ENCODE measurements at places on chromosomes 16 and 17.

DNA sequence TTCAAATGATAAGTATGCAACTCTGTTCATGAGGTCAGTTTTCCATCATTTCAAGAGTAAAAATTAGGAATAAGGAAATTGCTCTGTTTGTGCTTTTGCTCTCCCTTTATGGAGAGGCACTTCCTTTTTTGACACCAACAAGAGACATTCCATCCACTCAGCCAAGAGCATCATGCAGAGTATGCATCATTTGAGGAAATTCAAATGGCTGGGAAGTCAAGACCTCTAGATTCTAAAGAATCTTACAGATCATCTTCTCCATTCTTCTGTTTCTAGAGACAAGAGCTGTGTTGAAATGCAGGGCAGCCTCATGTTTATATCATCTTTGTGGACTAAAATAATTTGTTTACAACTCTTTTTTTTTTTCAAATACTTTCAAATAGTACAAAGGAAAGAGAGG lies 669.4 kb downstream of the CDH11 start:
- DNase-seq = no peak

GRCh38 chr17:44362459-44362948 lies 1.1 kb downstream of the FAM171A2 start:
- no peak for DNase-seq

- peak; percentile 61 for DNase-seq
Measured at GRCh38 chr17:39634384-39634871, 2.5 kb upstream of the STARD3 start.

DNA sequence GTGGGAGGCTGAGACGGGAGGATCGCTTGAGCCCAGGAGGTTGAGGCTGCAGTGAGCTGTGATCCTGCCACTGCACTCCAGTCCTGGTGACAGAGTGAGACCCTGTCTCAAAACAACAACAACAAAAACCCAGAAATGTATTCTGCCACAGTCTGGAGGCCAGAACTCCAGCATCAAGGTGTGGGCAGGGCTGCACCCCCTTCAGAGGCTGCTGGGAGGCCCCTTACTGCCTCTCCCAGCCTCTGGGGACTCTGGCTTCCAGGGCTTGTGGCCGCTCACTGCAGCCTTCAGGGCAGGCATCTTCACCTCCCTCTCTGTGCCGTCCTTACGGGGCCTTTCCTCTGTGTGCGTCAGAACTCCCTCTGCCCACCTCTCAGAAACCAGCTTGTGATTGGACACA lies 209.4 kb upstream of the GSE1 start:
- DNase-seq = no peak

- no peak for DNase-seq
Measured at GRCh38 chr16:7439518-7439917, 106.9 kb downstream of the RBFOX1 start.

DNA sequence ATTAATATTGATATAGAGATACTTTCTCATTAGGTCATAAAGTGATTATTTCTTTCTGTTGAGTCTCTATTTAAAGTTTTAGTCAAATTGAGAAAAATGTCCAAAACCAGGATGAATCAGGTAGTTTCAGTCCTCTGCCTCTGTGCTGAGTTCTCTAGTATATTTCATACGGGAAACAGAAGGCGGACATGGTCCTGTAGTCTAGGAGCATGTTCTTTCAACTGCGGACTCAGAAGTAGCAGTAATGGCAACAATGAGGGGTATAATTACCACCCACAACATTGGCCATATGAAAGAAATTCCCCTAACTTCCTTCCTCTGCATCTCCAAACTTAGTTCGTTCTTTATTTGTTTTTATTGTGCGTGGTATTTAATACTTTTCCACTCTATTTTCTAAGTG lies 50.1 kb downstream of the TBX4 start:
- DNase-seq = no peak

DNA sequence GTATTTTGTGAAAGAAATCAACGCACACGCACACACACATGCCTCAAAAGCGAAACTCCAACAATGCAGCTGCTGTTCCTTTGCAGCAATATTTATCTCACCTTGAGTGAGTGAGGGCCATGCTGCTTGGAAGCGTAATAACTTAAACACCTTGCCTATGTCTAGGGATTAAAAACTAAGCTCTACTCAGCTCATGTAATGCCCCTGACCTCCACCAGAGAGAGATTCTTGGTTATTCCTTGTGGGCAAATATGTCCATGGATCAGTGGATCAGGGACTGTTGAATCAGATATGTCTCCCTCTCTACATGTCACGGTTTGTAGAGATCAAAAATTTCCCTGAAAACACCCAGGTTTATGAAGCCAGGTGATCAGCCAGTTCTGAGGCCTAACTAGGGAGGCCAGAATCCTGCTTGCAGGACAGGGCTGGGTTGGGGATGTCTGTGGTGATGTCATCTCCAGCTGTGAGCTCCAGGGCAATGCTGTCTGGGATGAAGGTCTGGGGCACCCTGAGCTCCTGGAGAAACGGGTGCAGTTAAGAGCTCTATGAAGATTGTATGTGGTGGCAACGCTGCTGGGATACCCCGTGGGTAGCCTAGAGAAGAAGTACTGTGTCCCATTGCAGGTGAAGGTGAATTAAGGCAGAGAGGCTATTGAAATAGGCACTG lies 149.4 kb downstream of the KCNJ12 start:
- DNase-seq = no peak

- no peak for DNase-seq
Measured at GRCh38 chr16:57102888-57103851, 10.8 kb downstream of the CPNE2 start.

DNA sequence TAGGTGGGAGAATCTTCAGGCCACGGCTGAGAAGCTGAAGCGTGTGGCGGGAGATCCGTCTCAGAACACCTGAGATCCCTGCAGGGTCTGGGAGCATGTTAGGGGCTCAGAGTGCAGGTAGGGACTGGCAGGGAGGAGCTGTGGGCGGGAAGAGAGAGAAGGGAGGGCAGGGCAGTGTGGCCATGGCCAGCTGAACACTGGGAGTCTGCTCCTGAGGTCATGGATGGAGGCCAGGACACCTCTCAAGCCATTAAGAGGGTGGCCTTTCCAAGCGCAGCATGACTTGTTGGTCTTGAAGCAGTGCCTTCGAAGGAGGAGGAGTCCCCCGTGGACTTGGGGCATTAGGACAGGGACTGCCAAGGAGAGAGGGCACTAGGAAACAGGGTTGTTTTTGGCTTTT lies 23.7 kb downstream of the NAA60 start:
- no peak for DNase-seq

GRCh38 chr16:57165938-57166337 lies 19.9 kb downstream of the PSME3IP1 start:
- no peak for DNase-seq

GRCh38 chr17:45663772-45664171 lies 120.3 kb upstream of the CRHR1 start:
- DNase-seq = no peak

GRCh38 chr17:63387656-63388340 lies 58.3 kb downstream of the CYB561 start:
- DNase-seq = no peak

DNA sequence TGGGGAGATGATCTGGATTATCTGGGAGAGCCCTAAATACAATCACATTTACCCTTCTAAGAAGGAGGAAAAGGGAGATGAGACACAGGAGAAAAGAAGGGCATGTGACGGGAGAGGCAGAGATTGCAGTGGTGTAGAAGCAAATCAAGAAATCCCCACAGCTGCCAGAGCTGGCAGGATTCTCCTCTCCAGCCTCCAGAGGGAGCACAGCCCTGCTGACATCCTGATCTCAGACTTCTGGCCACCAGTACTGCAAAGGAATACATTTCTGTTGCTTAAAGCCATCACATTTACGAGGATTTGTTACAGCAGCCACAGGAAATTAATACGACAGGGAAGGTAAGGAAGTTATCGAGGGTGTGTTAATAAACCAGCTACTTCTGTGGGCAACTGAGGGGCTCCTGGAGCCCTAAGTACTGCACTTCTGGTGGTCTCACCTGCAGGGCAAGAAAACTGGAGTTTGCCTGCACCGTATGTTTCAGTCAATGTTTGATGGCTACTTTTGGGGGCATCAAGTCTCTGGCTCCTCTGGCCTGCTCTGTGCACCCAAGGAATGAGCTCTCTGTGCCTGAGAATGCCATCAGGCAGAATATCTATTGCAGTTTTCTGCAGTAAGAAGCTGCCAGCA lies 22.9 kb upstream of the CDH13 start:
- DNase-seq = peak; percentile 4

GRCh38 chr17:64125937-64126336 lies 4.0 kb downstream of the ERN1 start:
- no peak for DNase-seq

GRCh38 chr17:78563189-78564145 lies 13.7 kb downstream of the DNAH17 start:
- DNase-seq = no peak

GRCh38 chr16:76345163-76345661 lies 68.0 kb downstream of the CNTNAP4 start:
- no peak for DNase-seq
